ENCODE measurements at places on chromosomes 4 and X. TPM values are rescaled to one million over a fixed set of nuclear protein-coding genes. Genes with fewer than 3 reads are reported as not detected.
A peak's percentile ranks its signal among the peaks of the same experiment; 100 is the strongest.

DNA sequence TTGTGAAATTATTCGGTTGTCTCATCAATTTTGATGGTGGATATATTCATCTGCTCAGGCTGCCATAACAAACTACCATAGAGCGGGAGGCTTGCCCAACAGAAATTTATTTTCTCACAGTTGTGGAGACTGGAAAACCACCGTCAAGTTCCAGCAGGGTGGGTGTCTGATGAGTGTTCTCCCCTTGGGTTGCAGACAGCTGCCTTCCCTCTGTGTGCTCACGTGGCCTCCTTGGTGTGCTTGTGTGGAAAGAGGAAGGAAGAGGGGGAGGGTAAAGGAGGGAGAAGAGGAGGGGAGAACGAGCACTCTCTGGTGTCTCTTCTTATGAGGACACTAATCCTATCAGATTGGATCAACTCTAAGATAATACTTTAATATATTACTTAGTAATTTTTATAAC, 123.8 kb upstream of the TEX13D start:
- DNase-seq = peak; percentile 28

GRCh38 chr4:127410644-127411043, 222.1 kb upstream of the INTU start:
- no peak for DNase-seq

DNA sequence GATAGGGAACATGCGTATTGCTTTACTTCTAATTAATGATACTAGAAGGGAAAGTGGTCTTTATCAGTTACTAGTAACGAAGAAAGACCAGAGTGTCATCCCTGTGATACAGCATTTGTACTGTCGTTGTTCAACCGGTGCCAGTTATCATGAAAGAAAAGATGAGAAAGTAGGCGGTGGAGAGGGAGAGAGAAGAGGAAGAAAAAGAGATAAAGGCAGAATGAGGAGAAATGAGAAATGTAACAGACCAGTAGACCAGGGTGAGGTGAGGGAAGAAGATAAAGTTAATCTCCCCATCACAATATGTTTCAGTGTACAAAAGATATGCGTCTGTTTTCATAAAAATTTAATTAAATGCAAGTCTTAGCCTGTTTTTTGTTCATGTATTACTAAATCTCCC, 135.2 kb upstream of the HPGD start:
- no peak for DNase-seq

GRCh38 chr4:52576961-52577623, 82.0 kb downstream of the USP46 start:
- DNase-seq = no peak

- no peak for DNase-seq
Measured at GRCh38 chr4:25161593-25161950, 1.3 kb upstream of the SEPSECS start.

THAP9 gene
- total RNA-seq = 2.4 TPM

DNA sequence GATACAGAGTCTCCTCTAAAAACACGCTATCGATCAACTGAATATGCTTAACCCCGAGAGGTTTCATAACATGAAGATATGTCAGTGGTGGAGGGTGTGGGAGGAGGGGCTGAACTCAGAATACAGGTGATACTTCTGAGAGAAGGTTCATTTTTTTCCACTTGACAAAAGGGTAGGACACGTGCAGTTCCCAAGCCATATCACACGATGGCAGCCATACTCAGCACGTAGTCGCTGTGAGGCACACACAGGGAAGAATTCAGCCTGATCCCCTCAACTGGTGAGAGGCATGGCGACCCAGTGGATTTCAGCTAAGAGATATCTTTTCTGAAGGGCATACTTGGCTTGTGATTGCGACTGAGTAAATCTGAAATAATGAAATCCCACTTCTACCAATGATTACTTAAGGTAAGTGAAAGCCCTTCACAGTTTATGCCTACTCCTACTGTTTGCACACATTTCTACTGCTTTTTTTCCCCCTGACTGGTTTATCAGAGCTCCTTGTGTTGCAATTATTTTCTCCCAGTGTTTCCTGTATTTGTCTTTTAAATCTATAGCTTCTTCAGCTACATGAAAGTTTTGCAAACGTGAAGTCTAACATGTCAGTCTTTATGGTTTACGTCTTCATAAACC, 133.1 kb downstream of the CORIN start:
- no peak for DNase-seq

BMX gene
- 3.1 TPM for total RNA-seq
